Choroid plexus epithelial cell (primary cell): ENCODE measurements at places on chromosomes 7 and 10.

- peak; percentile 53 for DNase-seq
These were observed 397.8 kb downstream of the EXOC4 start for GRCh38 chr7:133650487-133651300.

GRCh38 chr7:56062382-56062781 lies 1.7 kb upstream of the SUMF2 start:
- peak; percentile 81 for DNase-seq

GRCh38 chr10:42790835-42791234 lies 8.2 kb downstream of the BMS1 start:
- peak; percentile 56 for DNase-seq

- DNase-seq = peak; percentile 76
These were observed at the start of gene HGF for GRCh38 chr7:81769891-81770727. HGF (minus strand) TSS chr7:81770047; CDS start chr7:81769971, 76 bp downstream.

DNA sequence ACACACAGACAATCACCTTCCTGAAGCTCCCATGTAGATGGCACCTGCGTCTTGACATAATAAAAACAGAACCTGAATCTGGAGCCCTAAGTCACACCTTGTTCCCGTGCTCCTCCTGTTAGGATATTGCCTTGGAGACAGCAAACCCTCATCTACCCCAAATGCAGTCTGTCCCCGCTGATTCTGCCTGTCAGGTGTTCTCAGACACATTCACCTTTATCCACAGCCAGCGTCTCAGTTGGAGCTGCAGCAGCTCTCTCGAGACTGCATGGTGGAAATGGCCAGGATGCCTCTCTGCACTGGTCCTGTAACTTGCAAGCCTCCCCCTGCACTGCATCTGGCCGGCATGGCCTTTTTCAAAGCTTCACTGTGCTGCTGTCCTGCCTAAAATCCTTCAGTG lies 218.0 kb upstream of the ZNF32 start:
- DNase-seq = no peak

DNA sequence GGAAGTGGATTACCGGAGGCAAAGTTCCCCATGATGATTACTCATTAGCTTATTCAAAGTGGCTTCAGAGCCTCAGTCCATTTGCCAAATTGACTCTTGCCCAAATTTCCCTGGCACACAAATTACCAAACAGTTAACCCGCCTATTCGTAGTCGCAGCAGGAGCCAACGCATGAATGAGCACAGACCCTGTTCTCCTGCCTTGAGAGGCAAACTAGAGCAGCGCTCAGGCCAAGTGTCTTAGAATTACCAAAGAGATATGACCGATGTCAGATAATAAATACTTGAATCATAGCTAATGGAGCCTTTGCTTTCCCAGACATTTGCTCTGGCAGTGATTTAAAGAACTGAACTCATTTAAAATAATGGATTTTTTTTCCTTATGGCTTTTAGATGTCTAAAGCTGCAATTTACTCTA lies 64.9 kb downstream of the CTTNBP2 start:
- DNase-seq = no peak

DNA sequence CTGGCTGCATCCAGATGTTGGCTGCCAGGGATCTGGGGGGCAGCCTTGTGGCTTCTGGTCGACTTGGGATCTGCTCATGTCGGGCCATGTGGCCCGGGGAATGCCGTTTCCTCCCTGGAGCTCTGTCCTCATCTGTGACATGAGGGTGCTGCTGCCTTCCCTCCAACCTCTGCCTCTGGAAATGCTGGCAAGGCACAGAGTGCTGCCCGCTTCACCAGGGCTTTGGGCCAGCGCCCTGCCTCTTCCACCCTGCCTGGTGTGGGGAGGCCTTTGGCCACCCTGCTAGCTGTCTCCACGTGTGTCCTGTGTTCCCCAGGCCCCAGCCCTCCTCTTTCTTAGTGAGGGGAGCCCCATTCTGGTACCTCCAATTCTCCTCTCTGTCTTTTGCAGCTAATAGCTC lies 5.8 kb upstream of the SMARCD3 start:
- no peak for DNase-seq

- peak; percentile 32 for DNase-seq
These were observed 13.1 kb upstream of the ASB4 start for GRCh38 chr7:95472581-95473161.

GRCh38 chr7:70384891-70385290 lies 747.1 kb upstream of the GALNT17 start:
- peak; percentile 31 for DNase-seq

- no peak for DNase-seq
These were observed 258.1 kb downstream of the PAXIP1 start for GRCh38 chr7:154744861-154745258.

- DNase-seq = no peak
These were observed 1052.6 kb downstream of the REEP3 start for GRCh38 chr10:64573623-64574325.

- peak; percentile 63 for DNase-seq
These were observed 6.8 kb upstream of the LAT2 start for GRCh38 chr7:74202841-74203556.

DNA sequence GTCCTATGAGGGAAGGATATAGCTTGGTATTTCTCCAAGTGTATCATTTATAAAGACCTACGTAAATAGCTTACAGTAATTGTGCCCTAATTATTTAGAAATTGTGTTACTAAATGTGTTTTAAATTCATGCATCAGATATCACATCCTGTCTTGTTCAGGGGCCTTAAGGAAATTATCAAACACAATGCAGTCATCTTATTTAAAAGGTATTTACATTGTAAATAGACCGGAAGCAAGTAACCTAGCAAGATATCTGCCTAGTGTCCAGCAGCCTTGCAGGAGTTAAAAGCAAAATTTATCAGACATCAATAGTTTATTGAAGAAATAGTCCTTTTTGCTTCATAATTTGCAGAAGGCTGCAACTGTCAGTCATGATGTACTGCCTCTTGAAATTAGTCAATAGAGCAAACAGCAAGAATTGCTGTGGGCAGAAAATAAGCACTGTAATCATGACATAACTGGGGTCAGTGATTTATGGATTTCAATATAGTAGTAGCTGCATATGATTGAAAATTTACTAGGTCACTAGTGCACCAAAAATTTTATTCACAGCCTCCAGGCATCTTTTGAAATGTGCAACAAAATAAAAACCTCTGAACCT lies 23.1 kb downstream of the GLRX3 start:
- DNase-seq = no peak

DNA sequence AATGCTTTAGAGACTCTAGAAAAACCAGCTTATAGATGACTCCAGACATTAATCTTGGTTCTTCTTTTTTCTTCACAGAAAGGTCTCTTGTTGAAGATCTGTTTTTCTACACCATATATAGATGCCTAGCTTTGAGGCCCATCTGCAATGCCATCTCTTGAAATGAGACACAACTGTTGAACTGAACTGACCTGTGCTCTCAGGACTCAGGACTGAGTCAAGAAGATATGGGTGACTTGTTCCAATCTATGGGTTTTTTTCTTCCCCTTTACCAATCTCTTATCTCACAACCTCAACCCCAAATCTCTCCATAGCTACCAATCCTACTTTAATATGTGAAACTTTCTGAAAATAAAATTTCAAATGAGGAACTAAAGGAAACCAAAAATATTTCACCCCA lies 194.7 kb downstream of the SNX13 start:
- no peak for DNase-seq

GRCh38 chr10:4234661-4235060 lies 449.7 kb upstream of the KLF6 start:
- DNase-seq = peak; percentile 83

DNA sequence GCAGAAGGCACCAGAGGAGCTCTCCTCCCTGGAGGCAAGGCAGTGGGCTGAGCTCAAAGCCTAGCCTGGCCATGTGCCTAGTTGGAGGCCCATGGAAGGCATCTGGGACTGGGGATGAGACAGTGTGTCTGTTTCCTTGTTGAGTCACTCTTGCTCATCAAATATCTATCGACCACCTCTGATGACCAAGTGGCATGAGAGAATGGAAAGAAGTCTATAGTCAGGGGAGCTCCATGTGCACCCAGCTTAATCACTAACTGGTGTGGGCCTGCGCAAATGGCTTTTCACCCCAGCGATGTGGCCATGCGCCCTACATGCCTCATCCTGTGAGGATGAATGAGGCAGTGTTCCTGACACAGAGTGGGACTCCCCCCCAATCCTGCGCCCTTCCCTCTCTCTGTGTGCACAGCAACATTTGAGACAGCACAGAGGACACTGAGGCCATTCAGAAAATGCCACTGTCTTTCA lies 229.9 kb downstream of the RPS24 start:
- DNase-seq = no peak

GRCh38 chr7:29204491-29205272 lies 10.1 kb downstream of the CHN2 start:
- no peak for DNase-seq

- no peak for DNase-seq
These were observed 9.4 kb downstream of the SCRN1 start for GRCh38 chr7:29980151-29980550.

GRCh38 chr7:111025006-111025405 lies 65.9 kb upstream of the LRRN3 start:
- no peak for DNase-seq

- DNase-seq = peak; percentile 54
These were observed 703.5 kb upstream of the SEMA3D start for GRCh38 chr7:85890244-85890811.

DNA sequence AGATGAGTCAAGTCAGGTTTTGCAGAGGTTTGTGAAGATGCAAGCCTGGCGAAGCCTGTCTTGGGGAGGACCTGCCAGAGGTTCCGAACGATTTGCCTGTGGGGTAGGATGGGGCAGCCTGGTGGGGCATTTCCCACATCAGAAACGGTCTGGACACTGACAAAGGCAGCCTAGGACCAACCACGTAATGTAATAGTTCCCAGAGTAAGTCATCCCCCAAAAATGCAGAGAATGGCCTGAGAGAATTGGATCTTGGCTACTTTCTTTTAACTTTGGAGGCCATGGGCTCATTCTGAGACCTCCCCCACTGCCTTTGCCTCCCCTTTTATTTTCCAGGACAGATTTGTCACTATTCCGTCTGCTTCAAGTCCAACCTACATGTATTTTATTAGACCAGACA lies 168.9 kb upstream of the SH2B2 start:
- DNase-seq = peak; percentile 72

DNA sequence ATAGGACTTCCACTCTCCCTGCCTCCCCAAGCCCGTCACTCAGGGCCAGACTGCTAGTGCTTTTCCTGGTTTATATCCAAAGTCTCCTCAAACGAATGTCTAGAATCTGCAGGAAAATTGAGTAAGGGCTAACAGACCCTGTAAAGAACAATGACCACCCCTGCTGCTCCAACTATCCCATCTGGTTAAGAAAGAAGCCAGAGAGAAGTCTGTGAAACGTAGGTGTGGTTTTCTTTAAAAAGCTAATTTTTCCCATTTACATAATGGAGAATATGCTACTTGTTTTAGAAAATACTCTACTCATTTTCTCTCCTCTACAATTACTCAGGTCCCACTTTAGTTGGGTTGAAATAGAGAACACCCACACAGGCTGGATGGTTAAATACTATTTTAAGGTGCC lies 72.5 kb downstream of the FAM13C start:
- no peak for DNase-seq

DNA sequence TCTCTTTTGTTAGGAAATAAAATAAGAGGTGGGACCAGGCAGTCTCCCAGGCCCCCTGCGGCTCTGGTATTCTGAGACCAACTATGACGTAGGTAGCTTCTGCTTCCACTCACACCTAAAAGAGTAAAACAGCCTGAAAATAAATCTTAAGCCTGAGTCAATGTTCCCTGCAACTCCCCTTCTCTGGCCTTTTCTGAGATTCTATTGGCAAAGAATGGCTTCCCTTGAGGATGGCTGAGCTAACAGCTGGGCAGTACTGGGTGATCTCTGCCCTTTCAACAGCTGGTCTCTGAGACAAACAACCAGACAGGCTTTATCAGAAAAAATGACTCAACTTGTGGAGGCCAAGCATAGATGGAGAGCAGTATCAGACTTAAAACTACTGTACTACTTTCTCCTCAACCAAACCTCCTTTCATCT lies 58.7 kb downstream of the CREB3L2 start:
- peak; percentile 99 for DNase-seq

DNA sequence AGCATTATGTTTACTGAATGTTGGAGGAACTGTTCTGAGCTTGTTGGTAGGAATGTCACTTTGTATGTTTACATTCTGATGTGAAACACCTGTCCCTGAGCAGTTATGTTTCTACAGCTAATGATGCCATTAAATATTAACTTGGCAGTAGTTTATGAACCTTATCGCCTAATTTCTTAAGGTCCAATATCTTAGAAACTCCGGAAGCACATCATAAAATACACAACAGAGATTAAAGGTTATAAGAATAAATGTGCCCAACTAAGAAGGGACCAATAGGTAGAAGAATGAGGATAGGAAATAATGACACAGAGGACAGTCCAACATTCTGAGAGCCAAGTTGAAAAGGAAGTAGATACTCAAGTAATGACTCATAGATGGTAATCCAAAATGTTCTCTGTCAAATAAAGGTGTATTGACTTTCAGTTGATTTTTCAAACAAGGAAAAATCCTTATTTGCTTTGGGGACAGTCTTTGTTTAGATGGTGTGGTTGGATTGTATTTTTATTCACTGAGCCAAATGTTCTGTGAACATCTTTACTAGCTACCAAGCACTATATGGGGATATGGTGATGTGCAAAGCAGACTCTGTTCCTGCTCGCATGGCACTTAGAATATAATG lies 31.9 kb downstream of the LCOR start:
- DNase-seq = peak; percentile 47

DNA sequence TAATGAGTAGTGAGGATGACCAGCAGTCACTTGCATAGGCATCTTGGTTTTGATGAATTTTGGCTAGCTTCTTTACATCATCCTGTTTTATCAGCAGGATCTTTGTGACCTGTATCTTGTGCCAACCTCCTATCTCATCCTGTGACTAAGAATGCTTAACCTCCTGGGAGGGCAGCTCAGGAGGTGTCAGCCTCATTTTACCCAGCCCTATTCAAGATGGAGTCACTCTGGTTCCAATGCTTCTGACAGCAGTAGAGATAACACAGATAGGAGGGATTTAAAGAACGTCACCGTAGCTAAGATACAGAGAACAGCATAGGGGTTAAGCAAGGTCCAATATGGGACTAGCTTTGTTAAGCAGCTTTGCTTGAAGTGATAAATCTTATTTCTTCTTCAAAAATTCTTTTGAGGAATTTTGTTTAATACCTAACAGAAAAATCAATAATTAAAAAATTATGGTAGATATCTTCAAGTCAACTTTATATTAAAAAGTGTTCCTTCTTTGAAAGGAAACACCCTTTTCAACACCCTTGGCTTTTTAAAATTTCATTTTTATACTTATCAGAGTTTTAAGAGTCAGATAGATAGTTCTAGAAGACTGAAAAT lies 39.9 kb downstream of the TMEM229A start:
- no peak for DNase-seq

GRCh38 chr7:106284714-106285050 lies at the start of gene NAMPT:
NAMPT (minus strand) TSS chr7:106284983; CDS start chr7:106284884, 99 bp downstream.
- no peak for DNase-seq

GRCh38 chr7:39582536-39582935 lies 16.3 kb downstream of the YAE1 start:
- DNase-seq = no peak

DNA sequence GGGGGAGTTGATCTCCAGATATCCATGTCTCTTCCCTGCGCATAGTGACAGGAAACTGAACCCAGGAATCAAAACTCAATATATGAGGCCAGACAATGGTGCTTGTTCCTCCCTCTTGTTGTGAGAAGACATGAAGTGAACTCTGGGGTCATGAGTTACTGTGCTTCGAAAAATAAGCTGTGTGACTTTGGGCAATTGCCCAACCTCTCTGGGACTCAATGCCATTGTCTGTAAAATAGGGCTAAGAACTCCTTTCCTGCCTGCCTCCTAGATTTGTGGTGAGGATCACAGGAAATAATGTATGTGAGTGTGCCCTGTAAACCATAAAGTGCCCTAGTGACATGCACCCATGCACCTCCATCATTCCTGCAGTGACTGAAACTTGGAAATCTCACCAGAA lies 48.4 kb downstream of the SYPL1 start:
- no peak for DNase-seq

GRCh38 chr7:120023494-120024167 lies 249.3 kb upstream of the KCND2 start:
- DNase-seq = peak; percentile 52
